Activated CD8-positive, alpha-beta memory T cell treated with anti-CD3 and anti-CD28 coated beads for 1 hour (primary cell): ENCODE measurements at places on chromosomes 12 and 14.

GRCh38 chr14:91706996-91707395 lies 24.9 kb downstream of the CATSPERB start:
- no peak for DNase-seq

DNA sequence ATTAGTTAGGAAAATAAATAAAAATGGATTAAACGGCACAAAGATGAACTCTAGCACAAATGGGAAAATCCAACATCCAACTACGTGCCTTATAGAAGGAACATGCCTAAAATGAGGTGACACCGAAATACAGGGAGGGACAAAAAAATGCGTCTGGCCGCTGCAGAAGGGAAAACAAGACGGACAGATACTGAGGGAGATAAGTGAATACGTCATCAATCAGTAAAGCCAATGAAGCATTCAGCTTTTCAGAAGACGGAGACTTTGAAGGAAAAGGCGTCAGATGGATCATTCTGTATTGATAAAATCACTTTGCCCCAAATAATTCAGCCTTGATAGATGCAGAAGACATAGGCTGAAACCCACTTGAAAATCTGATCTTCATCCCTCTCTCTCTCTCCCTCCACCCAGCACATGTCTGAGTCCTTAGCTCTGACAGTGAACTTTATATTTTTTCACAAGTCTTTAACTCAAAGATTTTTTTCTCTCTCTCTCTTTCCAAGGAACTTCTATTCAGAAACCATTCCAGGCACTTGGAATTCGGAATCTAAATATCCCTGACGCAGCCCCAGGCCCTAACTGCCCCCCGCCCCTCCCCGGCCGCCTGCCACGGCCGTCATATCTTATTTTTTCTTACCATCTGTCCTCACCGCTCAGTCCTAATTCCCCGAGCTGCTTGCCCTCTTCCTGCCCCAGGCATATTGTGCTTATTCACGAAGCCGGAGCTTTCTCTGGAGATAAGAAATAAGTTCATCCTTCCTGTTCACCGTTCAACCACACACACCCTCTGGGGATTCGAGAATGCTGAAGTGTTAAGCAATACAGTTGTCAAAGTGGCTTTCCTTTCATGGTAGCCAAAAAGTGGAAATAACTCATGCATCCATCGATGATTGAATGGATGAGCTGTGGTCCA lies 35.5 kb upstream of the RFLNA start:
- DNase-seq: no peak

GRCh38 chr14:60817113-60817512 lies 82.6 kb downstream of the MNAT1 start:
- DNase-seq: no peak

DNA sequence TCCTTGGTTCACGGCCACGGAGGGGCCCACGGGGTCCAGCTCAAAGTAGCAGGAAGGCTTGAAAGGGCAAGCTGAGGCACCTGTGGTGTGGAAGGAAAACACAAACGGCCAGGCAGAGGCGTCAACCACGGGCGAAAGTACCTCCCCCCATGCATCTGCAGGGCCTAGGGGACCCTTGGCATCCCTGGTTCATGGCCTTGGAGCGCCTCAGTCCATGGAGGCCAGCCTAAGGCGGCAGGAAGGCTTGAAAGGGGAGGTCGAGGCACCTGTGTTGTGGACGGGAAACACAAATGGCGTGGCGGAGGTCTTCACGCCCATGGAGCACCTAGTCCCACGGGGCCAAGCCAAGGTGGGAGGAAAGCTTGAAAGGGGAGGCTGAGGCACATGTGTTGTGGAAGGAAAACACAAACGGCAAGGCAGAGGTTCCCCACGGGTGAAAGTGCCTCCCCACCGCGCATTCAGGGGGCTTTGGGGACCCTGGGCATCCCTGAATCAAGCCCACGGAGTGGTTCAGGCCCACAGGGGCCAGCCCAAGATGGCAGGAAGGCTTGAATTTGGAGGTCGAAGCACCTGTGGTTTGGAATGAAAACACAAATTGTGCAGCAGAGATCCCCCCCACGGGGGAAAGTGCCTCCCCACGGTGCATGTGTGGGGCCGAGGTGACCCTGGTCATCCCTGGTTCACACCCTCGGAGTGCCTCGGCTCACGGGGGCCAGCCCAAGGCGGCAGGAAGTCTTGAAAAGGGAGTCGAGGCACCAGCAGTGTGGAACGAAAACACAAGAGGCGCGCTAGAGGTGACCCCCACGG lies 380.8 kb downstream of the ALG10 start:
- no peak for DNase-seq

- no peak for DNase-seq
Measured at GRCh38 chr12:15013634-15014179, 40.9 kb downstream of the PDE6H start.

GRCh38 chr14:84237881-84238280 lies 1292.1 kb upstream of the FLRT2 start:
- DNase-seq: no peak

- no peak for DNase-seq
Measured at GRCh38 chr12:6552140-6552551, 3.7 kb downstream of the IFFO1 start.

- no peak for DNase-seq
Measured at GRCh38 chr14:81219759-81220579, 790 bp downstream of the GTF2A1 start.

DNA sequence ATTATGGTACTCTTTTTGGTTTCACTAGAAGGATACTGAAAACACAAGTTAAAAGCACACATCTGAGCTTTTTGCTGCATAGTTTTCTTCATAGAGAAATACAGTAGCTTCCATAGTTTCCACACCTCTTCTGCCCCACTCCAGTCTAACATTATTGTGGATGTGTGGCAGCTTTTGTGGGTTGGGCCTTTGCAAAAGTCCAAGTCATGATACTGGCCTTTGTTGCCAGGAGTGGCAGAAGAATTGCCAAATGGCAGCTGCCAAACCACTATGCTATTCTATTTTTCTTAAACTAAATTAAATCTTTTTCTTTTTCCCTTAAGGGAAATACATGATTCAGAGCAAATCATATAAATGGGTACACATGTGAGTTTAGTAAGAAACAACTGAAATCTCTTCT lies 114.8 kb downstream of the PLEKHA5 start:
- no peak for DNase-seq

GRCh38 chr12:94269316-94269999 lies 121.1 kb downstream of the PLXNC1 start:
- no peak for DNase-seq

GRCh38 chr14:63543826-63544406 lies 739 bp upstream of the PPP2R5E start:
- no peak for DNase-seq

- no peak for DNase-seq
Measured at GRCh38 chr14:71665781-71666180, 266.4 kb upstream of the RGS6 start.

DNA sequence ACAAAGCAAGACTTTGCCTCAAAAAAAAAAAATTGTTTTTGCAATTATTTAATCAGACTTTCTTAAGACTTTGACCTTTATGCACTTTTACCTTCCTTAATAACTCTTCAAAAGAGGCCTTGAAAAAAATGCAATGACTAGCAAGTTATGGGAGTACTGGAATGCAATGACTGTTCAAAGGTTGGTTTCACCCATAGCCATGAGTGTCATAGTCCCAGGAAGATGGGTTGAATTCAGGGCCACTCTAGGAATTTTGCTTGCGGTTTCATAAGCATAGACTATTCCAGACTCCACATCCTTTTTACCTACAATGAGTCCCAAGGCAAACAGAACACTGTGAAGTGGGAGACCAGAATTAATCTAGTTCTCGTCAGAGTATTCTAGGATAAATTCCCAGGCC lies 29.4 kb upstream of the DENND5B start:
- DNase-seq: no peak

DNA sequence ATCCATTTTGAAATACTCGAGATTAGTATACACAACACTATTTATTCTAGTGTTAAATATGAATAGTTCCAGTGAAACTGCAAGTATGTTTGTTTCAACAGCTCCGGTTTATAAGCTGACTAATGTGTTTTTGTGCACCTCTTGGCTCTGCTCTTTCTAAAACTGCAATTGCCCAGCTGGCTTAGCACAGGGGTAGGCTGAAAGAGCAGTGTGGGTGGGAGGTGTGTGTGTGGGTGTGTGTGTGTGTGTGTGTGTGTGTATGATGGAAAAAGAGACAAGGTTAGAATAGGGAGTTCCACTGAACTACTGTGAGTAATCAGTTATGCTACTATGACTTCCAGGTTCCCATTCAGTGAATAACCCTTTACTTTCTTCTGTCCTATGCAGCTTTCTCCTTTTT lies 37.8 kb upstream of the DDHD1 start:
- no peak for DNase-seq

GRCh38 chr14:94945615-94946014 lies 175.7 kb upstream of the GSC start:
- DNase-seq: no peak

DNA sequence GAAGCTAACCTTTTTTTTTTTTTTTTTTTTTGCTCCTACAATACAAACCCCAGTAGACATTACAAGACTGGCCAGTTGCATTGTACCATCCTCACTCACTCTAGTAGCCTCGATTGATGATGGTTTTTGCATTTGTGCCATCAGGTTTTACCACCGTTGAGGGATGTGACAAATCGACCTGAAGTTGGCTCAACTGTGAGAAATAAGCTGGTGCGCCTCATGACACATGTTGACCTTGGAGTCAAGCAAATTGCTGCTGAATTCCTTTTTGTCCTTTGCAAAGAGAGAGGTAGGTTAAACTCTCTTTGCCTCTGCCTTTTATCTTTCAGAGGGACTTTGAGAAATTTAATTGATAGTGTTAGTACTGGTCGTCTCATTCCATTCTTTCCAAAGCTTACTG lies 76.8 kb downstream of the RIC8B start:
- DNase-seq: no peak

- no peak for DNase-seq
Measured at GRCh38 chr12:97548931-97549330, 86.3 kb downstream of the RMST start.

- DNase-seq: no peak
Measured at GRCh38 chr12:3552726-3553045, 61.7 kb downstream of the PRMT8 start.

DNA sequence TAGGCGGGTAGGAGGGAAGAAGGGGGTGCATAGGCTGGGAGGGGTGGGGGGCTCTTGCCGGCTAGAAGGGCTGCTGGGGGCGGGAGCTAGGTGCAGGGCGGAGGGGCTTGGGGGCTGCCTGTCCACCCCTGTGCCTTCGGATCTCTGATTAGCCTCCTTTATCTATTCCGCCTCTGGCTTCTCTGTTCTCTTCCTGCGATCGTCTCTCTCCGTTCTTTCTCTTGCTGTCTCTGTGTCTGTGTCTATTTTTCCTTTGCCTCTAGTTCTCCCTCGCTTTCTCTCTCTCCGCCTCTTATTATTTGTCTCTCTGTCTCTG lies 166.7 kb upstream of the LHX5 start:
- no peak for DNase-seq
